ENCODE measurements at places on chromosomes 2 and 18. TPM values are rescaled to one million over a fixed set of nuclear protein-coding genes. Genes with fewer than 3 reads are reported as not detected.

FAP gene
- not detected for total RNA-seq

DNA sequence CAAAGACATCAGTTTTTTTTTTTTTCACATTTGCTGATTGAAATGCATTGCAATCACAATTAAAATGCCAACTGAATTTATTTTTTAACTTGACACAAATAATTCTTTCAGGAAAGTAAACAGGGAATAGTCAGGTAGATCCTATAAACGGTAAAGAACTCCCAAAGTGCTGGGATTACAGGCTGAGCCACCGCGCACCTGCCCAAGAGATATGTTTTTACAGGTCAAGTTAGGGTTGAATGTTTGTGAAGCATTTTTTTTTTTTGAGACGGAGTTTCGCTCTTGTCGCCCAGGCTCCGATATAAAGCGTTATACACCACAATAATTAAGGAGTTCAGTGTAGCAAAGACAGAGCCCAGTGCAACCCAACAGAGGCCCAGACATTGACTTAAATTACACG lies 15.1 kb downstream of the ITM2C start:
- no peak overlapping the region for H3K4me3 ChIP-seq
- peaks cover 24% of the 10 kb centered on the region for H3K4me1 ChIP-seq
- no peaks in the 10 kb centered on the region for H3K27me3 ChIP-seq

DNA sequence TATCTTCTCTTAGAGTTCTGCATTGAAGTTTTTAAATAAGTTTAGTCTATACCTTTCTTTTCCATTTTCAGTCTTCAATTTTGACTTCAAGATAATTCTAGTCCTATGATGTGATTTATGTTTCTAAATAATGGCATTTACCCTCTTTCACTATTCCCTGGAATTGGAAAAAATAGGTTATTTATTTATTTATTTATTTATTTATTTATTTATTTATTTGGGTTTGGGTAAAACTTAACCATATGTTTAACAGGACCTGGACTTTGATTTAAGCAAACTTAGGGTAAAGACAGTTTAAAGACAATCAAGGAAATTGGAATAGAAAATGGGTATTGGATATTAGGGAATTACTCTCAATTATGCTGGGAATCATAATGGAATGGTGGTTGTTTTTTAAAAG lies 182.1 kb downstream of the RPIA start:
- H3K27me3 ChIP-seq = peaks cover 13% of the 10 kb centered on the region
- no peaks in the 10 kb centered on the region for H3K36me3 ChIP-seq
- no peaks in the 10 kb centered on the region for H3K4me1 ChIP-seq
- H3K4me3 ChIP-seq = no peak overlapping the region
- DNase-seq = no peak
- no peak overlapping the region for H3K27ac ChIP-seq

DNA sequence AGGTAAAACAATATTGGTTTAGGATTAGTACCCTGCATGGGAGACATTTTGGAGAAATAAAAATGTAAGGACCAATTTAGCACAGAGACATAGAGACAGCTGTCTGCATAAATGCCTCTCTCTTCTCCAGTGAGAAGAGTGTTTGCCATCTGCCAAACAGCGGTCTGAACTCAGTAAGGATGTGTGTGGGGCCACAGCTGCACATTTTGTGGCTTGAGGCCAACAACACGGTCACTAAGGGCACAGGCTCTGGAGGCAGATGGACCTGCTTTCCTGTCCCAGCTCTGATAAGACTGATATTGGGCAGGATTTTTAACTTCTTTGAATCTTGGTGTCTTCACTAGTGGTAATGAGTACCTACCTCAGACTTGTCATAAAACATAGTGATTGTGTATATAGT lies 10.2 kb downstream of the ZBTB14 start:
- H3K27ac ChIP-seq = no peak overlapping the region
- DNase-seq = no peak
- no peak overlapping the region for H3K4me3 ChIP-seq
- peaks cover 17% of the 10 kb centered on the region for H3K36me3 ChIP-seq

HOXD13 gene
- total RNA-seq = not detected

GRCh38 chr18:56224669-56225561 lies 413.5 kb downstream of the TXNL1 start:
- no peak overlapping the region for H3K27ac ChIP-seq
- H3K36me3 ChIP-seq = no peaks in the 10 kb centered on the region

- H3K27me3 ChIP-seq = no peaks in the 10 kb centered on the region
- no peaks in the 10 kb centered on the region for H3K36me3 ChIP-seq
- DNase-seq = no peak
Observed at GRCh38 chr2:25936889-25937545, 45.3 kb downstream of the KIF3C start.

GRCh38 chr2:119645173-119645855 lies 33.7 kb upstream of the TMEM177 start:
- H3K4me1 ChIP-seq = peaks cover 1% of the 10 kb centered on the region
- H3K4me3 ChIP-seq = no peak overlapping the region
- no peak overlapping the region for H3K27ac ChIP-seq
- peaks cover 2% of the 10 kb centered on the region for H3K27me3 ChIP-seq
- DNase-seq = no peak

GRCh38 chr2:9355716-9356115 lies 67.6 kb downstream of the ITGB1BP1 start:
- H3K36me3 ChIP-seq = no peaks in the 10 kb centered on the region
- peaks cover 39% of the 10 kb centered on the region for H3K27me3 ChIP-seq
- H3K27ac ChIP-seq = no peak overlapping the region

DNA sequence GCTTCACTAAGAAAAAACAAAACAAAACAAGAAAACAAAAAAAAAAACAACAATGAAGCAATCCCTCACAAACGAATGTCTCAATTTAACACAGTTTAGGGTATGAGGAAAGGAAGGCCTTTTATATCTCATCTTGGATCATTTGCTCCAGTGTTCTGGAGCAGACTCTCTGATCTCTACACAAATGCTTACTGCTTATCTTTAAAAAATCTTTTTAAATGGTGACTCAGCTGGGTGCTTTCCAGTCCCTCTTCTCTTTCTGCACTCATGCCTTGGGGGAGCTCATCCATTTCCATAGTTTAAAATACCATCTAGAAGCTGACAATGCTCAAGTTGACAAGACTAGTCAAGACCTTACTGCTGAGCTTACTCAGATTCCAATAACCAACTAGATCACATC lies 56.2 kb downstream of the ETAA1 start:
- peaks cover 2% of the 10 kb centered on the region for H3K27me3 ChIP-seq
- DNase-seq = no peak
- no peak overlapping the region for H3K4me3 ChIP-seq
- no peaks in the 10 kb centered on the region for H3K36me3 ChIP-seq

- DNase-seq = no peak
- H3K4me3 ChIP-seq = no peak overlapping the region
- H3K27ac ChIP-seq = no peak overlapping the region
- peaks cover 2% of the 10 kb centered on the region for H3K36me3 ChIP-seq
- H3K4me1 ChIP-seq = no peaks in the 10 kb centered on the region
- no peaks in the 10 kb centered on the region for H3K27me3 ChIP-seq
Observed at GRCh38 chr2:37782155-37782673, 110.8 kb upstream of the CDC42EP3 start.
